ENCODE measurements at places on chromosomes 2 and 18.

DNA sequence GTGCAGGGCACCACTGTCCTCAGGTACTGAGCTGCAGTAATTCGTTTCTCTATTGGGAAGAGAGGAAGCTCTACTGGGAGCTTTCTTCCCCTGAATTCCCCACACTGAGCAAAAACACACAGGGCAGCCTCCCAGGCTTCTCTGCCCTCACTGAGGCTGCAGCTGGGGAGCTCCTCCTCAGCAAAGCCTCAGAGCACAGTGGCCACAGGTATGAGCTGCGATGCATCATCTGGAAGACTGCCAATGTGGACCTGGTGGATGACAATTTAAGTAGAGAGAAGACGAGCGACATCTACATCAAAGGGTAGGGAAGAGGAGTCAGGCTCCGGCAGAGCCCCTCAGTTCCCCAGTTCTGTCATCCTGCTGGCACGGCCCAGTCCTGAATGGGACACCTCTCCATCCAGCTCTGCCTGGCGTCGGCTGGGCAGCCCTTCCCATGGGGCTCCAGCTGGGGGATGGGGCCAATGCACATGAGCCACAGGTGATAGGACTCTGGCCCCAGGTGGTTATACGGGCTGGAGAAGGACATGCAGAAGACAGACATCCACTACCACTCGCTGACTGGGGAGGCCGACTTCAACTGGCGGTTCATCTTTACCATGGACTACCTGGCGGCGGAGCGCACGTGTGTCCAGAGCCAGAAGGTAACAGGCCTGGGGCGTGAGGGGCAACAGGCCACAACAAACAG is 37.6 kb downstream of the LMAN2L start:
- DNase-seq, result no peak

DNA sequence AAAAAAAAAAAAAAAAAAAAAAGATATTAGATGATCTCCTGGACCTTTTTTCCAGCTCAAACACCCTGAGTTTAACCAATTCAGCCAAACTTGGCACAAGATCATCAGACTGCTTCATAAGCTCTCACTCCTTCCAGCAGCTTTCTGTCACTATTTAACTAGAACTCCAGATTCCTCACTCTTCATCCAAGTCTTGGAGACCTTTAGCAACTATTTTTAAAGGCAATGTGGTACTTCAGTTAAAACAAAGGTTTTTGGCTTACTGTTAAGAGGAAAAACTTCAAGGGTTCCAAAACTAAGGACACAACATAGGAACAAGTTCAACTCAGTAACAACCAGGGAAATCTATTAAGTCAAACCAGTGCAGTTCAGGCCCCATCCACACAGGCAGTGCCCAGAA is 23.2 kb downstream of the LAMA1 start:
- no peak for DNase-seq

DNA sequence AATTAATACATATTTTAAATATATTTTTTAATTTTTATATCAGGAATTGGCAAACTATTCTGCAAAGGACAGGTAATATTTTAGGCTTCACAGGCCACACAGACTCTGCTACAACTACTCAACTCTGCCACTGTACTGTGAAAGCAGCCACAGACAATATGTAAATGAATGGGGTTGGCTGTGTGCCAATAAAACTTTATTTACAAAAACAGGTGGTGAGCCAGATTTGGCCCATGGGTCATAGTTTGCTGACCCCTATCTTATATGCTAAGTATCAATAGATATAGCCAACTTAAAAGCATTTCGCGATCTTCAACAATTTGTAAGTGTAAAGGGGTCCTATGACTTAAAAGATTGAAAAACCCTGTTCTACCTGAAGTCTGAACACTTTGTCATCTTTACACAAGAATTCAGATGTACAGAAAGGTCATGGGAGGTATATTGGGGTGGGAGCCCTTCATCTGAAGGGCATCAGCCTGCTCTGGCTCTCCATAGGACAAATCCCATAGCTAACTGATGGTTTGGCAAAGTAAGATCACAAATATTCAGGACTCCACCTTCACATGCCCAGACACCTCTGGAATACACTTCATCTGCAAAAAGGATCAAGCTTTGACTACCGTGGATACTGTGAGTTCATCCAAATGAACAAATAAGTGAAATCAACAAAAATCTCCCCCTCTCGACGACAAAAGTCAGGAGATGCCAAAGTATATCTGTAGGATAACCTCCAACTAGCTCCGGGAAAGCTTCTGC is 65.9 kb downstream of the C1D start:
- no peak for DNase-seq

DNA sequence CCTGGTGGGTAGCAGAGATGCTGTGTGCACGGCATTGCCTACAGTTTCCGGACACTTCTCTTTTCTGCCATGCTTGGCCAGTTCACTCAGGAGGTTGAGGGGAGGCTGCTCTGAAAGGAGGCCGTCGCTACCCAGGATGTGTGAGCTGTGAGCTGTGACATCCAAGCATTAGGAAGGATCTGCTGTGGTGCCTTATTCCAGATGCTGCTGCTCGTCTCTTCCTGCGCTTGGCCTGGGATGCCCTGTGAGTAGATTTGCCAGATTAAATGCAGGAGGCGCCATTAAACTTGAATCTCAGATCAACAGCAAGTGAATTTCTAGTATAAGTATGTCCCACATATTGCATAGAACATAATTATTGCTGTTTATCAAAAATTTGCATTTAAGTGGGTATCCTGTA is 124.2 kb upstream of the SIX3 start:
- no peak for DNase-seq

DNA sequence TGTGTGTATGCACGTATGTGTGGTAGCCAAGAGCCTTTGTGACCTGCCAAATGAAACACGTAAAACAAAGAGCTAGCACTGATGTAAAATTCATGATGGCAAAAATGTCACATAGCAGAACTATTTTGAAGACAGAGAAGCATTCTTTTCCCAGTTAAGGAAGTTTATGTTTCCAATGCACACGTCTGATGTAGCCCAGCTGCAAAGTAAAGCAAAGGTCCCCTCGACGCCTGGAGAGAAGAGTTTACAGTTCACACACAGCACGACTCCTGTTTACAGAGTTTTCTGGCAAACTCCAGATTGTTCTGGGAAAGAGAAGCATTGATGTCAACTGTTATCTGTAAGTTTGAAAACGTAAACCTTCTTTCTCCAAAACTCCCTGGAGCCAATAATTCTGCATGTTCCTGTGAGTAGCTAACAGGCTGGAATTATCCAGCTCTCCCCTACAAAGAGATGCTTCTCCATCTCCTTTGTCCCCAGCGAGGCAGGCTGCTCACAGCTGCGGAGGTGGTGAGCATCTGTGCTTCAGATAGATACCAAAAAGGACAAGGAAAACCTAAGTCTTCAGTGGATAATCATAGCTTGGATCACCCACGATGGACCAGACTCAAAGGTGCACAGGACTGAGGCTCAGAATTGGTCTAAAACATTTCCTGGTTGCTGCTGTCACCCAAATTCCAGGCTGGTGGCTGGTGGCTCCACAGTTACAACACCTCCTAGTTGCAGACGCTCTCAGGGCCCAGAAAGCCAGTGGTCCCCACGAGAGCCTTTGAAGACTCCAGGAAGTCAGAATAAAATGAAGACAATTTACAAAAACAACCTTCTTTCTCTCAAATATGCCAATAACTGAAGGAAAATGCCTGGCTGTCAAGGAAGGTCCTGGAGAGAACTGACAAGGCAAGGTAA is 87.4 kb downstream of the COL6A3 start:
- DNase-seq, result no peak

DNA sequence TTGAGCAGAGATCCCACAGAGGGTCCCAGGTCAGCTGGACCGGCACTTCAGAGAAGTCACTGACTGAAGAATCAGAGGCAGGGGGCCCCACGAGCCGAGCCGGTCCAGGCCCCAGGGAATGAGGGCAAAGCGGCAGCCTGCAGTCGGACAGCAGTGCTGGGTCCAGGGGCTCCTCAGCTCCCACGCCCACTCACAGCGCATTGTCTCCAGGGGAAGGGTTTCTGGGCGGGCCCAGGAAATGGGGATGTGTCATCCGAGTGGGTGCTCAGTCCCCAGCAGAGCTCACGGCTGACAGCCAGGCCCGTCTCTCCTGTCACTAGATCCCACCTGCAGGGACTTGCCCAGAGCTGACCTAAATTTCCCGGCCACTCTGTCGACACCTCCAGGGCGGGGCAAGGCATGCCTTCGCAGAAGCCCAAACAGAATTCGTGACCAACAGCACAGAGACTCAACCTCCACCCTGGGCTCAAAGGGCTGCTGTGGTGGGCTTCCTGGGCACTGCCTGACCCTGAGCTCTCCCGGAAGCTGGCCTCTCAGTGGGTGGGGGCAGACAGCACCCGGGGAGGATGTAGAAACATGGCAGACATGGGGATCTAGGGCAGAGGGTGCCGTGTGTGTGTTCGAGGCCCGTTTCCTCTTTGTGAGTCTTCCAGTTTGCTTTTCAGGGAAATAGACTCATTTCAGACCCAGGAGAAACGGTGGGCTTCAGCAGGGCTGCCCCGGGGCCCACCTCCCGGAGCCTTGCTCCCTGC is 42.1 kb upstream of the TAF1B start:
- DNase-seq, result peak; percentile 44

GRCh38 chr18:10863026-10863425 is 286.3 kb downstream of the PIEZO2 start:
- no peak for DNase-seq

DNA sequence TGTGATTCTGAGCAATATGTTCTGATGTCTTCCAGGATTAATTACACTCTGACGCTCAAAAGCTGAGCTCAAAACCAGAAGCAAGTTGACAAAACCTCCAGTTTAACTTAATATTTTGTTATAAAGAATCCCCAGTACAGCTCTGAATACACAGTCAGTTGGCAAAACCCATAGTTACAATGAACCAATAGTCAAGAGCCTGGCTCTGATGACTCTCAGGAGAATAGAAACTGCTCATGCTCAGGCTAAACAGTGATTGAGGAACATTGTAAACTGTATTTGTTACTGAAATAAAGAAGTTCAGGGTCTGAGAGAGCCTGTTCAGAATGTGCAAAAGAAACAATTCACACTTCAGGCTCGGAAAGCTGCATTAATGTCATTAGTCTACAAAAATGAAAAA is 1565.9 kb downstream of the SUCLG1 start:
- no peak for DNase-seq

- DNase-seq, result no peak
Observed at GRCh38 chr2:61677942-61678341, 139.8 kb upstream of the XPO1 start.

DNA sequence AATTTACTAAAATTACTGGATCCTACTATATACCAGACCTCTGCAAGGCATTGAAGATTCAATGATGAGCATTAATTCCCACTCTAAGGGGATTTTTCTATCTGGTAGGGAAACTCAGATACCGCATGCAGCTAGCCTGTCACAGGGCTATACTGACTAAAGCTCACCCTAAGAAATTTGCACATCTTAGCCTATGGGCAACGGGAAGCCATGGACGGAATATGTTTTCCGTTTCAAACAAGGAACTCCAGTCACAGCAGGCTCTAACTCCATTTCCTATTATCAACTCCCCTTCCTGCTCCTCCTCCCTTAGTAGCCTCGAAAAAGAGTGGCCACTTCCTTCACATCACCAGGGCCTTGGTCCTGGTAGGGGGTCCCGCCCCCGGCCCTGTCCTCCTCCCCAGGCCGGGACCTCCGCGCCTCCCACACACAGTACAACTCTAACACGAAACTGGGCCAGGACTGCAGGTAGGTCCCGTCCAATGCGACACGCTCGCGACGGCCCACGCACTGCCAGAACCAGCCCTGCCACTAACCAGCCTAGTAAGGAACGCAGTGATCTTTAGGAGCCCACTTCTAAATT is 659 bp upstream of the COX5B start:
- no peak for DNase-seq

DNA sequence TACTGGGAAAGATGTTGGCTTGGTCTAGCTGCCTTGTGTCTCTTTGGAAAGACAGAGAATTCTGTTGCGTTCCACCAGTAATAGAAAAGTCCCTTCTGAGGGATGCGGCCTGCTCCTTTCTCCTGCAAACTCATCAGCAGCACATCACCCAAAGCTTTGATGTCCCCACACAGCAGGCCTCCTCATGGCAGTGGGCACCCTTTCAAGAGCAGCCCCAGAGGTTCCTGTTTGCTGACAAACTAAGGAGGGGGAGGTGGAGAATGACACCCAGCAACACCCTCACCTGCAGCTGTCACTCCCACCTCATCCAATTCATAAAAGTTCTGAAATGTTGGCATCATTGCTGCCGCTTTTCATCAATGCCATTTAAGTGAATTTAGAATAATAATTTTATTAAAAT is 556.6 kb downstream of the BCL11A start:
- no peak for DNase-seq

DNA sequence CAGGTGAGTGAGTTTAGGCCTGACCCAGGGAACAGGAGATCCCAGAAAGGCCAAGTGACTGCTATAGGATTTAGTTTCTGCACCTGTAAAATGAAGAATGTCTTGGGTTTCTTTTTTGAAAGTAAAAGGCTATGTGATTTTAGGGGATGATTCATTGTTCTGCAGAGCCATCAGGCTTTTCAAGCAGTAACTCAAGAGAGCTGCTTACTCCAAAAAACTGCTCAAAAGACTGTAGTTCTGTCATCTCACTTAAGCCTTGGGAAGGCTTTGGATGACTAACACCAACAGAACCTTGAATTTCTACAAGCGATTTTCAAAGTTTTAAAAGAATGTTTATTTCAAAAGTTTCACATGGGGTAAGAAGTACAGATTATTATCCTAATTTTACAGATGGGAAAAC is 165.1 kb downstream of the HAUS1 start:
- no peak for DNase-seq

- DNase-seq, result peak; percentile 66
Observed at GRCh38 chr2:217105733-217106649, 246.1 kb upstream of the TNP1 start.

DNA sequence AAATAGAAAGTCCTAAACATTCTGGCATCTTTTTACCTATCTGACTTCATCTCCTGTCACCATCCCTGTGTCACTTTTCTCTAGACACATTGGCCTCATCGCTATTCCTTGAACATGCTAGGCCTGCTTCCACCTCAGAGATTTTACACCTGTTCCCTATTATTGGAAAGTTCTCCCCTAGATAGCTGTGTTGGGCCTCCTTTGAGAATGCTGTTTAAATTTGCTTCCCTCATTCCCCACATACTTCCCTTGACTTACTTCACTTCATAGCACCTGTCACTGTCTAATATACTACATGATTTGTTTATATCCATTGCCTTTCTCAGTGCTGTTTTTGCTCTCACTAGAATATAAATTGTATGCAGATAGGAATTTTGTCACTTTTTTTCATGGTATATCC is 317.0 kb upstream of the GCFC2 start:
- no peak for DNase-seq

GRCh38 chr2:132373391-132374135 is 43.0 kb upstream of the GPR39 start:
- no peak for DNase-seq

DNA sequence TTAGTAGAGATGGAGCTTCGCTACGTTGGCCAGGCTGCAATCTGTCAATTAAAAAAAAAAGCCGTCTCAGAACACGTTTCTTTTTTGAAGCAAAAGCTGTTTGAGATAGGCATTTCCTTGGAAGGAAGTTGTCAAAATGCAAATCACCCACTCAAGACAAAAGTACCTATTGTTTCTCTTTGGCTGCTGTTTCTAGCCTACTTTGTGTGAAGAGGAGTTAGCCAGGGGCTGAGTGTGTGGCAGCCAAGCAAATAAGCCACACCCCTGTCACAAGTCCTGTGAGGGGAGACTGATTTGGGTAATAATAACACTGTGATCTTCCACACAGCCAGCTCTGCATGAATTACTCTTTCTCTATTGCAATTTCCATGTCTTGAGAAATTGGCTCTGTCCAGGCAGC is 47.4 kb upstream of the CDCA7 start:
- peak; percentile 38 for DNase-seq

GRCh38 chr2:46983065-46983801 is 67.6 kb upstream of the MCFD2 start:
- DNase-seq, result no peak
